Thoracic aorta (tissue), 2 donors: ENCODE measurements at places on chromosomes 5 and 9. TPM values are rescaled to one million over a fixed set of nuclear protein-coding genes. Genes with fewer than 3 reads are reported as not detected.

GRCh38 chr5:102740515-102740914 is 14.6 kb upstream of the PAM start:
- no peak overlapping the region for H3K4me3 ChIP-seq
- DNase-seq: no peak
- no peaks in the 10 kb centered on the region for H3K27me3 ChIP-seq
- no peaks in the 10 kb centered on the region for H3K36me3 ChIP-seq

GRCh38 chr5:149614034-149614907 is 33.0 kb downstream of the ARHGEF37 start:
- peaks cover 18% of the 10 kb centered on the region for H3K36me3 ChIP-seq
- no peaks in the 10 kb centered on the region for H3K4me1 ChIP-seq
- DNase-seq: no peak
- H3K4me3 ChIP-seq: no peak overlapping the region
- no peaks in the 10 kb centered on the region for H3K27me3 ChIP-seq
- H3K27ac ChIP-seq: no peak overlapping the region

- no peak overlapping the region for H3K27ac ChIP-seq
- no peaks in the 10 kb centered on the region for H3K27me3 ChIP-seq
- H3K36me3 ChIP-seq: no peaks in the 10 kb centered on the region
- H3K4me3 ChIP-seq: no peak overlapping the region
- H3K4me1 ChIP-seq: peaks cover 24% of the 10 kb centered on the region
Measured at GRCh38 chr5:96930058-96930457, 5.8 kb upstream of the LNPEP start.

GRCh38 chr9:129570450-129571297 is 50.2 kb downstream of the C9orf50 start:
- peaks cover 32% of the 10 kb centered on the region for H3K4me1 ChIP-seq
- no peak overlapping the region for H3K4me3 ChIP-seq
- H3K36me3 ChIP-seq: no peaks in the 10 kb centered on the region
- peak overlapping the region; percentile 74 for H3K27ac ChIP-seq
- peak; percentile 49 for DNase-seq

- no peaks in the 10 kb centered on the region for H3K36me3 ChIP-seq
- no peak for DNase-seq
- no peaks in the 10 kb centered on the region for H3K4me1 ChIP-seq
- H3K27me3 ChIP-seq: no peaks in the 10 kb centered on the region
Measured at GRCh38 chr5:10637944-10638343, 74.1 kb downstream of the ANKRD33B start.

GRCh38 chr5:111775224-111775623 is 18.2 kb upstream of the NREP start:
- peaks cover 10% of the 10 kb centered on the region for H3K4me1 ChIP-seq
- no peaks in the 10 kb centered on the region for H3K27me3 ChIP-seq
- H3K36me3 ChIP-seq: no peaks in the 10 kb centered on the region
- H3K4me3 ChIP-seq: no peak overlapping the region
- H3K27ac ChIP-seq: peak overlapping the region; percentile 17

GRCh38 chr9:127805620-127806019 is 2.9 kb downstream of the FPGS start:
- no peak overlapping the region for H3K27ac ChIP-seq
- no peaks in the 10 kb centered on the region for H3K27me3 ChIP-seq
- peaks cover 31% of the 10 kb centered on the region for H3K36me3 ChIP-seq
- H3K4me1 ChIP-seq: peaks cover 44% of the 10 kb centered on the region

Gene NUDT12
- total RNA-seq: 6.1 TPM

Gene AGXT2
- not detected for total RNA-seq
